Nucleus accumbens (tissue), 56 donors: ENCODE measurements at places on chromosomes 7 and 10.

DNA sequence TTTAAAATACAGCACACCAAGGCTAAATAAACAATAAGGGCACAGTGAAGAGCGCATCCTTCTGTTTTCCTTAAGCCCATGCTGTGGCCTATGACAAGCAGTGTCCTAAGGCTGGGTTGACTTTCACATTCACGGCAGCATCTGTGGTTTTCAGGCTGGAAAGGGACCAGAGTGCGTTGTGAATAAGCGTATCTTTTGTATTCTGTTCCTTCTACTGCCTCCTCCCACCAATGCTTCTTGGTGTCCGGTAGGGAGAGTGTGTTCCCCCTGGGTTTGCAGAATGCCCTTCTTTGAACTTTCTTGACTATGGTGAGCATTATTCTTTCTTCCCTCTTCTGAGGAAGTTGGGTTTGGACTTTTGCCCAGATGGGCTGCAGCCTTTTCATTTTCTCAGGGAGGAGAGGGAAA, 73.6 kb downstream of the ABCA13 start:
- DNase-seq, result no peak

GRCh38 chr10:2232479-2232878, 495.2 kb upstream of the ADARB2 start:
- DNase-seq, result no peak

GRCh38 chr7:38542156-38542555, 89.0 kb downstream of the AMPH start:
- no peak for DNase-seq

GRCh38 chr7:83413831-83414230, 235.1 kb downstream of the SEMA3E start:
- DNase-seq, result no peak

GRCh38 chr10:31789555-31789954, 139.1 kb downstream of the ARHGAP12 start:
- DNase-seq, result no peak

- DNase-seq, result no peak
Observed at GRCh38 chr7:73449422-73449821, 15.8 kb downstream of the FZD9 start.

DNA sequence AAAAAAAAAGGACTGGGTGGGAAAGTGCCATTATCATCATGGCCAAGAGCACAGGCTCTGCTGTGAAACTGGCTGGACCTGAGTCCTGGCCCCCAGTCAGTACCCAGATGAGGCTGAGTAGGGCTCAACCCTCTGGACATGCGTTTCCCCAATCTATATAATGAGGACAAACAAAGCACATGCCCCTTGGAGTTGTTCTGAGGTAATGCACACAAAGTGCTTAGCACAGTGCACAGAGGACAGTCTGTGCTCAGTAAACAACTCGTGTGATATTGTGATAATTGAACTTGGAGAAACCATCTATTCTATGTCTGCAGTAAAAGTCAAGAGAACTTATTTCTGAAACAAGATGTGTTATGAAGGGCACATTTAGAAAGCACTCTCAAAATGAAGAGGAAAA, 138.8 kb downstream of the KCNMA1 start:
- no peak for DNase-seq

- DNase-seq, result no peak
Observed at GRCh38 chr10:106038246-106038645, 1126.3 kb downstream of the SORCS1 start.

DNA sequence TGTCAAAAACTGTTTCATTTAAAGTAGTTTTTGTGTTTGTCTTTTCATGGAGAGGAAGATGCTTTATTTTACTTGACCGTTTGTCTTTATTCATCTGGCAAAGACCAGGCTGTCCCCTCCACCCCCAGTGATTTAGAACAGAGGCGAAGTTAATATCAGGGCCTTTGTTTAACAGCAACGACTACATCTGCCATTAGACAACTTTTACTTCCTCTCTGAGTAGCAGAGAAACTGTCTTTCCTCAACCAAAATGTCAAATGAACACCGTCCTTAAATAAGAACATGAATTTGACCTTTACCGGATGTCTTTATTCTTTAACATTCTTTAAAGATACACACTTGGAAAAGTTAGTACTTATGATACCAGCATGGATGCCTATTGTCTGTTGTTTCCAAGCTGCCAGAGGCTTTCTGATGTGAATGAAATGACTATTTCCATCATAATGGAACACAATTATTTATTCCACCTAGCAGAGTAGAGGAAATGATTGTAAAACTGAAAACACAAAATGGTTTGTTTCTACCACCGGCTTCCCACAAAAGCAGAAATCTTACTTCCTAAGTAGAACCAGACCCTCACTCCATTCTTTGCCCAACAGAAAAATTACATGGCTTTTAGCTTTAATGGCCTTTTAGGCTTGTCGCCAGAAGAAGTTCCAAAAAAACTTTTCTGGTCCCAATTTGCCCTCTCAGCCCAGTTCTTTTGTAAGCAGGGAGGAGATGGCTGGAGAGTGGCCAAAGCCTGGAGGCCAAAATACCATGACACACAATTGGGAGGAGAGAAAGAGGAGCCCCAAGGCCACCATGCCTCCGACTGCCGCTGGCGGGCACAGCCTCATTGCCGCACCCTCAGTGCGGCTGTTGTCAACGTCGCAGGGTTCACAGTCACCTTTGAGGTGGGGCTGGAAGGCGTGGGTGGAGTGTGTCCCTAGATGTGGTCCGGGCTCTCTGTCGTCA, 168.5 kb downstream of the TEX36 start:
- DNase-seq, result peak; percentile 6

DNA sequence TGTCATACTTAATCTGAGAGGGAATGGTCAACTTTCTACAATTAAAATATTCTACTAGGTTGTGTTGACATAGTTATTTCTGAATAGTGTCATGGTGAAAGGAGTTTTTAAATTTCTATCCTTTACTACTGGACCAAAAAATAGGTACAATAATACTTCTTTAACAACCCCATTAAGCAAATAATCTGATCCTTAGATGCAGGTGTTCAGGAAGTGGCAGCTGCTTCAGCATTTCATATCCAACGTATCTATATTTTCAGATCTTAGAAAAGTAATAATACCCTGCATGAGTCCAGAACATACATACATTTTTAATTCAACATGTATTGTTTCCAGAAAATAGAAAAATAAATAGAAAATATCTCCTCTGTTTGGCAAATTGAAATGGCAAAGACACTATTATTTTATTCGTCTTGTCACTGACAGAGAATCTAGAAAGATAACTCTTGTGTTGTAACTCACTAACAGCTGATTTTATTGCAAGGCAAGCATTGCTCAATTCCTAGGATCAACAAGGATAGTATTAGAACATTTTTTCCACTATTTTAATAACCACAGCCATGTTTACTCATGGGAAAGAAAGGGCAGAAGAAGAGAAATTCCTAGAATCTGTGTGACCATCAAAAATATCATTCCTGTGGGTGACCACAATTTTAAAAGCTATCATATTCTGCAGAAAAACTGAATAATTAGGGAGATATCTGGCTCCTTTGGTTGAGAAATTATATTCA, 159.3 kb upstream of the CNTNAP2 start:
- no peak for DNase-seq

GRCh38 chr7:4751398-4751947, 23.9 kb upstream of the AP5Z1 start:
- peak; percentile 43 for DNase-seq
